ENCODE measurements at places on chromosomes 6 and 20.

- DNase-seq = no peak
- no peak overlapping the region for H3K4me3 ChIP-seq
- H3K36me3 ChIP-seq = no peaks in the 10 kb centered on the region
- H3K27me3 ChIP-seq = peaks cover 4% of the 10 kb centered on the region
These were observed 84.9 kb downstream of the CDC5L start for GRCh38 chr6:44472250-44472945.

DNA sequence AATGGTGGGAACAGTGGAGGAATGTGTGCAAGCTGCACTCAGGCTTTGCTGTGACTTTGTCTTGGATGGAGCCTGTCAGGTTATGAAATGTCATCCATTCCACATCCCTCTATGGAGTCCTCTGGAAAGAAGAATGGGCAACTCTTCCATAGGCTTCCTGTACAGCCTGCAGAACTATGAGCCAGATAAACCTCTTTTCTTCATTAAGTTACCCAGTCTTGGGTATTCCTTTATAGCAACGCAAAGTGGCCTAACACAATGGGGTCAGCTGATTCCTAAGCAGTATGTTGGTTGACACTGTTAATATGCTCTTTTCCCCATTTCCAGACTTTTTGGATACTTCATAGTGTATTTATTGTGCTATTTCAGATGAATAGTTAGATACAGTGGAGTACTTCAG, 75.8 kb upstream of the IYD start:
- no peak overlapping the region for H3K27ac ChIP-seq
- H3K27me3 ChIP-seq = peaks cover 10% of the 10 kb centered on the region
- H3K4me3 ChIP-seq = no peak overlapping the region

DNA sequence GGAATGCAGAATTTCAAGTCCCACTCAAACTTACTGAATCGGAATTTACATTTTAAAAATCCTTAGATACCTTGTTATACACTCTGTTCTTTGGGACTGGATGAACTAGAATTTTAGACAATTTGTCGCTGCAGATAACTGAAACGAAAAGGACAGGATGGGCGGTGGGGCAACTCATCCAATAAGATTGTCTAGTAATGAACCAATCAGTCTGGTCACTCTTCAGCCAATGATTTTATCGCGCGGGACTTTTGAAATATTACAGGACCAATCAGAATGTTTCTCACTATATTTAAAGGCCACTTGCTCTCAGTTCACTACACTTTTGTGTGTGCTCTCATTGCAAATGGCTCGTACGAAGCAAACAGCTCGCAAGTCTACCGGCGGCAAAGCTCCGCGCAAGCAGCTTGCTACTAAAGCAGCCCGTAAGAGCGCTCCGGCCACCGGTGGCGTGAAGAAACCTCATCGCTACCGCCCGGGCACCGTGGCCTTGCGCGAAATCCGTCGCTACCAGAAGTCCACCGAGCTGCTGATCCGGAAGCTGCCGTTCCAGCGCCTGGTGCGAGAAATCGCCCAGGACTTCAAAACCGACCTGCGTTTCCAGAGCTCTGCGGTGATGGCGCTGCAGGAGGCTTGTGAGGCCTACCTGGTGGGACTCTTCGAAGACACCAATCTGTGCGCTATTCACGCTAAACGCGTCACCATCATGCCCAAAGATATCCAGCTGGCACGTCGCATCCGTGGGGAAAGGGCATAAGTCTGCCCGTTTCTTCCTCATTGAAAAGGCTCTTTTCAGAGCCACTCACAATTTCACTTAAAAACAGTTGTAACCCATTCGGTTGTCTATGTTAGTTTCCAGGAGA, 41.9 kb upstream of the HFE start:
- peak overlapping the region; percentile 99 for H3K27ac ChIP-seq
- H3K36me3 ChIP-seq = peaks cover 5% of the 10 kb centered on the region
- no peaks in the 10 kb centered on the region for H3K27me3 ChIP-seq

DNA sequence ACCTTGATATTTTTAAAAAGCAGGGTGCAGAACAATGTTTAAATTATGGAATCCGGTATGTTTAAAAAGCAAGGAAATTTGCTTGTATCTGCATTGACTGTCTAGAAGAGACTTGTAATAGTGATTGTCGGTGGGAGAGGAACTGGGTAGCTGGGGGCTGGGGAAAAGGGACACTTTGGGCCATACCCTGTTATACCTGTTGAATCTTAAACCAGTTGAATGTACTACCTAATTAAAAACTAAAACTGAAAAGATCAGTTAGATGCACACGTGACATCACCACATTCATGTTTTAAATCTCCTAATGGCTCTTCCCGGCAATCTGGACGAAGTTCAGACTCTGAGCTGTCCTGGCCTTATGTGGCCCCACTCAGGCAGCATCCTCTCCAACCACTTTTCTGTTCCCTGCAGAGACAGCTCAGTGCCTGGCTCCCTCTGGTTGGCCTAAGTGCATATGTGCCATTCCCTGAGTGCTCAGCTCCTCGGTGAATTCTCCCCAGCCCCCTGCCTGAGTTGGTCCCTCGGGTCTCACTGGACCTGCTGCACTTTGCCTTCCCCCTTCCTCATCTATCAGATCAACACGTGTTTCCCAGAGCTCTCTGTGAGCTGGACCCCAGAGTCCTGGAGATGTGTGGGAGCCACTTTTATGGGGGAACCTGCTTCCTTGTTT, 36.3 kb downstream of the SLC52A3 start:
- no peaks in the 10 kb centered on the region for H3K4me1 ChIP-seq
- H3K27ac ChIP-seq = no peak overlapping the region
- H3K4me3 ChIP-seq = no peak overlapping the region
- H3K36me3 ChIP-seq = no peaks in the 10 kb centered on the region
- no peak for DNase-seq
- H3K27me3 ChIP-seq = peaks cover 32% of the 10 kb centered on the region

DNA sequence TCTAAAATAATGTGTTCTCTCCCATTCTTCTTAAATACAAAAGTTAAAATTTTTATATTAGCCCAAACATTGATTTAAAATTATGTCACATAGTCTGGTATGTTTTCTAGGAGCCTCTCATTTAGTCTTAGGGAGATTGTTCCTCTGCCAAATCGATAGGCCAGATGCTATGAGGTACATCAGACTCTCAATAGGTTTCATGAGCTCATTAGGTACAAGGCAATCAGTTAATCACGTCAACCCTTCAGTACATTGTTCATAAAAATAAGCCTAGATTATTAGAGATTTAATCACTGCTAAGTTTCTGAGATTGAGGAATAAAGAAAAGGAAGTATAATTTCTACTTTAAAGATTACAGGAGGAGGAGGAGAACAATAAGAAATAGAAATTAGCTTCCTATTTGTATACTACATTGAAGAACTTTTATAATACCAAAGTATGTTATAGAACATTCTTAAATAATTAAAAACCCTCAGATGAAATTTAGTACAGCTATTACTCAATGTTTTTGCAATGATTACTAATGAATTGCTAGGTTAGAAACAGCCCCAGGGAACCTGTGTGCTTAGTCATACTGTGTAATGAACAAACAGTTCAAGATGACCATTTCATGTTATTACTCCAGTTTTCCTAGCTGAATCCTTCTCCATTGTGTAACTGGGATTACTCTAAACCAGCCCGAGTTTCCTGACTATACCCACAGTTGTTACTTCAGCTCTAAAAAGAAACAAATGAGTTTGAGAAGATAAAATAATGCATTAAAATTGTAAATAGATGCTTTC, 117.0 kb downstream of the BMP5 start:
- no peak overlapping the region for H3K4me3 ChIP-seq
- no peaks in the 10 kb centered on the region for H3K27me3 ChIP-seq
- H3K27ac ChIP-seq = no peak overlapping the region
- DNase-seq = no peak
- no peaks in the 10 kb centered on the region for H3K4me1 ChIP-seq
- H3K36me3 ChIP-seq = no peaks in the 10 kb centered on the region

- no peaks in the 10 kb centered on the region for H3K27me3 ChIP-seq
- no peak overlapping the region for H3K27ac ChIP-seq
- no peak for DNase-seq
These were observed 76.8 kb upstream of the NXT1 start for GRCh38 chr20:23273776-23274175.

GRCh38 chr6:37478827-37479226, 20.9 kb downstream of the CCDC167 start:
- no peak overlapping the region for H3K27ac ChIP-seq
- H3K36me3 ChIP-seq = peaks cover 79% of the 10 kb centered on the region
- no peak overlapping the region for H3K4me3 ChIP-seq
- no peaks in the 10 kb centered on the region for H3K27me3 ChIP-seq
- DNase-seq = no peak

- H3K4me1 ChIP-seq = no peaks in the 10 kb centered on the region
- no peak overlapping the region for H3K4me3 ChIP-seq
- no peak for DNase-seq
- no peaks in the 10 kb centered on the region for H3K36me3 ChIP-seq
- no peak overlapping the region for H3K27ac ChIP-seq
These were observed 292.2 kb downstream of the FRK start for GRCh38 chr6:115768500-115768899.

DNA sequence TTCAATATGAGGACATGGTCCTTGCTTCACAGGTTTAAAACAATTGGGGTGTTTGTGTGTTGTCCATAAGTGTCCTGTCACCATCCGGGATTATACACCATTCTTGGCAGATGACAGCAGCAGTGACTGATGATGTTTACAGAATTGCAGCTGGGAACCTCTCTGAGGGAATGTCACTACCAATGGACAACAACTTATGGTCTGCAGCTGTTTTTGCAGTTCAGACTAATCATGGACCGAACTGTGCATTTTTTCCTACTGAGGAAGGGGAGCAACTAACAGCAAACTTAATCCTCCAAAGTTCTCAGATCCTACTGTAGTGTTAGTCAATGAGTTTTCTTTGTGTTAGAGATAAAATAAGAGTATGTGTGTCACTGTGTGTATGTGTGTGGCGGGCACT, 26.0 kb downstream of the FAM229B start:
- H3K27me3 ChIP-seq = peaks cover 25% of the 10 kb centered on the region
- H3K36me3 ChIP-seq = no peaks in the 10 kb centered on the region
- H3K4me3 ChIP-seq = no peak overlapping the region
- DNase-seq = no peak

DNA sequence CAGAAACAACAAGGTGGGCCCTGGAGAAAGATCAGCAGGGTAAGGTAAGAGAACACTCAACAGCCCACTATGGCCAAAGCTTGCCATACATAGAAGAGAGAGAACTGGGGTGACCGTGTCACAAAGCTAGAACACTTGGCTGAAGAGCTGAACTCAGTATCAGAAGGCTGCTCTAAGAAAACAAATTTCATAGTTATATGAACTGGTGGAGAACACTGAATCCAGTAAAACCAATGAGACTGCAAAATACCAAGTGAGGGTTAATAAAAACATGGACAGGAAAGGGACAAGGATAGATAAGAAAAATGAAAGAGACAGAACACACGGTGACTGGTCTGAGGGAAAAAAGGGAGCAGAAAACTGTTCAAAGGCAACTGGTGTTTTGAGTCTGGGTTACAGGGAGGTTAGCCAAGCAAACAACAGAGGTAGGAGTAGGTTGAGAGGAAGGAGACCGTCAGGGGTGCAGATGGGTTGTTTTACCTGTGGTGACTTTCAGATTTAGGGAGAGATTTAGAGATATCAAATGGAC, 56.5 kb downstream of the GMDS start:
- H3K27me3 ChIP-seq = peaks cover 16% of the 10 kb centered on the region
- H3K27ac ChIP-seq = no peak overlapping the region
- no peak for DNase-seq
